Activated T-helper 2 cell treated with anti-CD3 and anti-CD28 coated beads, Interferon-gamma antibody, Interleukin-2, Interleukin-4, amounts not matched to agents 10 μg/mL and 5 μg/mL and 100 μg/mL, durations not matched to agents 14 hours and 24 hours and 36 hours (primary cell): ENCODE measurements at places on chromosomes 4 and X. TPM values are rescaled to one million over a fixed set of nuclear protein-coding genes. Genes with fewer than 3 reads are reported as not detected.

- DNase-seq: no peak
- H3K27ac ChIP-seq: no peak overlapping the region
These were observed 22.4 kb downstream of the RAB40AL start for GRCh38 chrX:102959471-102959870.

HHIP gene
- total RNA-seq: not detected in 2 replicates

TMPRSS11F gene
- total RNA-seq: not detected in 2 replicates

DNA sequence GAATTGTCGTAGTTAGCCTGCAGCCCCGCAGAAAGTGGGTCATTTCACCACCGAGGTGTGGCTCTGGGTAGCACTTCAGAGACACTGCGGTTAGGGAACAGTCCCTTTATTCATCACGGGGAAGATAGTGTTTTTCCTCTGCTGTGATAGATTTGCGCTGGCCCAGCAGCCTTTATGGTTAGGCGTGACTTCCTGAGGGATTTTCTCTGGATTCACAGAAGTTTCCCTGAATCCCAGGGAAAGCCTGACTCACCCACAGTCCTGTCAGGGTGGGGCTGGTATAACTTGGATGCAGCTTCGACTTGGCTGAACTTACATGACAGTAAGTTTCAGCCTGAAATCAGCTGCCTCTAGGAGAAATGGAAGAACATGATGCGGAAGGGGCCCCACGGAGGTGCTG is 196.3 kb upstream of the HHIP start:
- no peaks in the 10 kb centered on the region for H3K27me3 ChIP-seq
- H3K27ac ChIP-seq: no peak overlapping the region
- no peak for DNase-seq

DNA sequence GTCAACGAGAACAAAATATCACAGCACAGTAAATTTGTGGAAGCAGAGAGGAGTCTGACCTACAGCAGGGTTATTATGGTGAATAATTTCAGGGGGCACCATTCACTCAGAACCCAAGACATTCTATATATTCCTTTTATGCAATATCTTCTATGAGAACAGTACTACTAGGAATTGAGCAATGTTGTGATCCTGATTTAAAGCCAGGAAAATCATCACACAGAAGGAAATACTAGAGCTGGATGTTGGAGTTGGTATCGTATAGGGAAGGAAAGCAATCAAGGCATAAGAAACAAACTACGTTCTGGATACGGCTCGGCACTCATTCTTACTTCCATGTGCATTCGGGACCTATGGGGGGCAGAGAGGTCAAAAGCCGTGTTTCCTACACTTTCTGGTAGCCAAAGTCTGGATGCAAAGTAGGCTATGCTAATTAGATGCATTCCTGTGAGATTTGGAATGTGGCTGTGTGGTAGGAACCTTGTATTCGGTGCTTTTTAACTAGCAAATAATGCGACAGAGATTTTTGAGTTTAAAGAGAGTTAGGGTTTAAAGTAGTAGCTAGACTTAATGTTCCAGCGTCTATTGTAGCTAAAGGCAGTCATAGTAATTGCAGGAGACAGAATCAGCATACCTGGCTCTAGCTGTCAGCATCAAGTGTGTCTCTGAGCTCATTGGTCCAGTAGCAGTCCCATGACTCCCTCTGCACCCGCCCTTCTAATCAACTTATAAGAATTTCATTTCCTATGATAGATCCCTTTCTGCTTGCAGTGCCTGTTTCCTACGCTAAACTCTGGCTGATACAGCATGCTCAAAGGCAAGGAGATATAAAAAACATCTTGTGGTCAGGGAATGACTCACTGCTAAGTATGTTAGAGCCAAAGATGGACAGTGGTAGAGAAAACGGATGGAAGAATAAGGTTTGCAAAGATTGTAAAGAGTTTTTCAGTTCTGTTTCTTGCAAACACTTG is 43.3 kb upstream of the PDGFC start:
- DNase-seq: no peak
- no peak overlapping the region for H3K27ac ChIP-seq
- H3K4me1 ChIP-seq: no peaks in the 10 kb centered on the region
- no peaks in the 10 kb centered on the region for H3K27me3 ChIP-seq
- H3K4me3 ChIP-seq: no peak overlapping the region
- no peaks in the 10 kb centered on the region for H3K36me3 ChIP-seq

DNA sequence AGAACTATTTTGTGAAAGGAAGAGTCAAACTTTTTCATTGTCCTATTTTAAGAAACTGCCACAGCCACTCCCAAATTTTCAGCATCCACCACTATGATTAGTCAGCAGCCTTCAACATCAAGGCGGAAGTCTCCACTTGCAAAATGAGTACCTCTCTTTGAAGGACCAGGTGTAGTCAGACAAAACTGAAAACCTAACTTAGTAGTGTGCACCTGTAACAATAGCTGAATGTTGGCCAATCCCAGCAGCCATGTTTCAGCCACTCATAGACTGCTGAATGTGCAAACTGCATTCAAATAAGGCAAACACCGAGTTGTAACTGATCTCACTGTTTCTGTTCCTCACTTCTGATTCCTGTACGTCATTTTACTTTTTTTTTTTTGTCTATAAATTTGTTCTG is 341.1 kb downstream of the IL15 start:
- H3K4me1 ChIP-seq: no peaks in the 10 kb centered on the region
- no peaks in the 10 kb centered on the region for H3K36me3 ChIP-seq
- no peak overlapping the region for H3K4me3 ChIP-seq

PWWP3B gene
- not detected in 2 replicates for total RNA-seq

DNA sequence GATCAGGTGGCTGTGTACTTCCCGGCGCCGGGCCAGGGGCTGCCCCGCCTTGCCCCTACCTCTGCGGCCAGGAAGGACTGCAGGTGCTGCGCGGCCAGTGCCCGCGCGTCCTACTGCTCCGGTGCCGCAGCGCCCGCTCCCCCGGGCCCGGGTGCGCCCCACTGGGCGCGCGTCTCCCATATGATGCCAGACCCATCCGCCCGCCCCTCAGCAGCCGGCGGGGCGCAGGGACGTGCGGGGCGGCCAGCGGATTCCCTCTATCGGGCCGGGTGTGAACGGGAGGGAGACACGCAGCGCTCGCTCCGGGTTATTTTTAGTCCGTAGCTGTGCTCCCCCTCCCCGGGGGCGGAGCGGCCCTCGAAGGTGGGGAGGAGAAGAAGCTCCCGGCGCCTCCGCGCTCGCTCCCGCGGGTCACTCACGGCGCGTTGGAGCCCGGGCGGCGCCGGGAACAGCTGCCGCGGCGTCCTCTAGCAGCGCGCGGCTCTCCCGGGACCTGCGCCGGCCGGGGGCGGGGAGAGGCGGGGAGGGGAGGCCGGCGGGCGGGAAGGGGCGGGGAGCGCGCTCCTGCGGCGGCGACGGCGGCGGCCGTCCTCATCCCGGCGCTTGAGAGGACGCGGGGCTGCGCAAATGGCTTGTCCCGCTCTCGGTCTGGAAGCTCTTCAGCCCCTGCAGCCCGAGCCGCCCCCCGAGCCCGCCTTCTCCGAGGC is 103.6 kb downstream of the UCHL1 start:
- no peak for DNase-seq
- no peak overlapping the region for H3K4me3 ChIP-seq
- no peak overlapping the region for H3K27ac ChIP-seq

- H3K36me3 ChIP-seq: no peaks in the 10 kb centered on the region
- DNase-seq: no peak
- H3K27me3 ChIP-seq: no peaks in the 10 kb centered on the region
- no peaks in the 10 kb centered on the region for H3K4me1 ChIP-seq
These were observed 212.3 kb downstream of the DCAF12L2 start for GRCh38 chrX:125953814-125954213.

GRCh38 chr4:128516301-128516969 is 228.8 kb upstream of the PGRMC2 start:
- no peak overlapping the region for H3K27ac ChIP-seq
- H3K4me3 ChIP-seq: no peak overlapping the region
- DNase-seq: no peak
- H3K36me3 ChIP-seq: peaks cover 3% of the 10 kb centered on the region
- H3K27me3 ChIP-seq: no peaks in the 10 kb centered on the region

GRCh38 chr4:156939801-156940200 is 31.8 kb downstream of the PDGFC start:
- H3K27me3 ChIP-seq: no peaks in the 10 kb centered on the region
- no peak overlapping the region for H3K27ac ChIP-seq
- H3K36me3 ChIP-seq: no peaks in the 10 kb centered on the region
- H3K4me1 ChIP-seq: no peaks in the 10 kb centered on the region

DNA sequence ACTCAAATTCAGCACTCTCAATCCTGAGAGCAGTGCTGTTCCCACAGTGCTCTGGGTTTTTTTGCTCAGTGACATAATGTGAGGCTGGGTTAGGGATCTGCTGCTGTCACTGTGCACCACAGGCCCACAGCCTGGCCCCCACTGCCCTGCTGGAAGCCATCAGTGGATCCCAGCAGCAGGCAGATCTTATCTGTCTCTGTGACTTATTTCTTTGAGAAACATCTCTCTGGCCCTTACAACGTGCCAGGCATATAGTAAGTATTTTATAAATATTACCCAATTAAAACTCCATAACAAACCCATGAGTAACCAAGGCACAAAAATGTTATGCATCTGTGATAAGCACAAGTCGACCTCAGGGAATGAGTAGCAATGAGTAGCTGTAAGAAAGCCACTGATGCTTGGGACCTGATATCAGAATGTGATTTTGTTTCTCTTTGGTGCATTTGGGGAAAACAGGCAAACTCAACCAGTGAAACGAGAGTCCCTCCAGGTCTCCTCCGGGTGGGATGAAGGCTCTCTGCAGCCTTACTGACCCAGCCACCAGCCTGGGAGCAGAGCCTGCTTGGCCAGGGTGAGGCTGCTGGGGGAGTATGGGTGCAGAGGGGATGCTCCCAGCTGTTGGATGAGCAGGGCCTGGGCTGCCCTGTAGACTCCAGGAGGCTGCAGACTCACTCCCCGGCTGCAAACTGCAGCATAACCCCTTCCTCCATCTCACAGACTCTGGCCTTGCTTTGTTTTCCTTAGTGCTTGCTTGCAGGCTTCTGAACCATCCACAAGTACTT is 172.7 kb upstream of the LNX1 start:
- H3K27me3 ChIP-seq: no peaks in the 10 kb centered on the region
- no peak overlapping the region for H3K4me3 ChIP-seq

DNA sequence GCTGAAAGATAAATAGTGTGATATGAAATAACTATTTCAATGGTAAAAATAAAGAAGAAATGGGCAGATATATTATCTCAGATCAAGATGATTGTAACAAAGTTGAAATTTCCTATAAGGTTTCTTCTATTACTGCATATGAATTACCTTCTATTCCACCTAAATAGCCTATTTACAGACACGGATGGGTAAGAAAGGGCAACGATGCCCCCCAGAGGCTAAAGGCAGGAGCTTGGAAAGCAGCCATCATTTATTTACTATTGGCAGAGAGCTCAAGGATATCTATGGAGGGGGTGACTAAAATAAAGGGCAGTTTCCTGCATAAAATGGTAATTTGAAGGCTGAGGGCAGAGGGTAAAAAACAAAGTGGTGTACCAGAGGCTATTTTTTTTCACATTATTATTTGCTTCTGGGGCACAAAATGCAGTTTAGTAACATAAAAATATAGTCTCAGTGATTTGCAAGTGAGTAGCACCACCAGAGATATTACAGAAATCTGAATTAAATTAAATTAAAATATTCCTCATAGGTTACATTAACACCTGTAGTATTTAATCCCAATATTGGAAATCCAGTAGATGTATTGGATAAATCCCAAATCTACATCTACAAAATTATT is 123.1 kb downstream of the BTC start:
- no peaks in the 10 kb centered on the region for H3K36me3 ChIP-seq
- DNase-seq: peak; percentile 9
- H3K4me1 ChIP-seq: peaks cover 2% of the 10 kb centered on the region
- H3K4me3 ChIP-seq: no peak overlapping the region
- H3K27me3 ChIP-seq: peaks cover 13% of the 10 kb centered on the region

- H3K27ac ChIP-seq: no peak overlapping the region
- DNase-seq: peak; percentile 16
- no peaks in the 10 kb centered on the region for H3K36me3 ChIP-seq
- H3K4me3 ChIP-seq: no peak overlapping the region
- H3K4me1 ChIP-seq: peaks cover 2% of the 10 kb centered on the region
These were observed 54.4 kb upstream of the LCORL start for GRCh38 chr4:18075823-18076433.

DNA sequence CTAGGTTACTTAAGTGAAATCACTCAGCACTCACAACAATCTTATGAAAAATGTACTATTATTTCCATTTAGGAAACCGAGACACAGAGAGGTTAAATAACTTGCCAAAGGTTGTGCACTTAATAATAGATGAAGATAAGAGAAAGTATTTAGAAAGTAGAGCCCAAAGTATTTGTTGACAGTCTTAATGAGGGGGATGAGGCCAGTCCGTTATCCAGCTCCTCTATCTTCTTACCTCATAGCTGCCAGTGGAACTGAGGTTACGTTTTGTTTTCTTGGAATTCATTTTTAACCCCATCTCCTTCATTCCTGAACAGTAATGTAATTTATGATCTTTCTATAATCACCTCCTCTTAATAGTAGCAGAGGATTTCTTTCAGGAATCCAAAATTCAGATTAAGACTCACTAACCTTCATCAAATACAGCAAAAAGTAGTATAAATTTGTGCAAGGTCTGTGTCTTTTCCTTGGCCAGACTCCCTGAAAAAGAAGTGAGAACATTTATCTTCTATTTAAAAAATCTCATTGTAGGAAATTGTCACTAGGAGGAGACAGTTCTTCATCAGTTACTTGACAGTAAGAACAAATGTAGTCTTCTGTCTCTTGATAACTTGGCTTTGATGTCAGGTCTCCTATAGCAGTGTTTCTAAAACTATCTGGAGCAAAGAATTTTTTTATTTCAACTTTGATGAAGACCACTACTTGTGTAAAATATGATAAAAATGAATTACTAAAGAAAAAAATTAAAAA is 35.5 kb downstream of the F8 start:
- peaks cover 15% of the 10 kb centered on the region for H3K4me1 ChIP-seq
- DNase-seq: no peak
- no peak overlapping the region for H3K4me3 ChIP-seq
- no peak overlapping the region for H3K27ac ChIP-seq
- peaks cover 9% of the 10 kb centered on the region for H3K27me3 ChIP-seq

- no peak for DNase-seq
- H3K27me3 ChIP-seq: peaks cover 2% of the 10 kb centered on the region
- peak overlapping the region; percentile 55 for H3K27ac ChIP-seq
- no peak overlapping the region for H3K4me3 ChIP-seq
These were observed 42.1 kb upstream of the HOPX start for GRCh38 chr4:56723201-56723605.

PNMA6F gene
- total RNA-seq: not detected in 2 replicates

DNA sequence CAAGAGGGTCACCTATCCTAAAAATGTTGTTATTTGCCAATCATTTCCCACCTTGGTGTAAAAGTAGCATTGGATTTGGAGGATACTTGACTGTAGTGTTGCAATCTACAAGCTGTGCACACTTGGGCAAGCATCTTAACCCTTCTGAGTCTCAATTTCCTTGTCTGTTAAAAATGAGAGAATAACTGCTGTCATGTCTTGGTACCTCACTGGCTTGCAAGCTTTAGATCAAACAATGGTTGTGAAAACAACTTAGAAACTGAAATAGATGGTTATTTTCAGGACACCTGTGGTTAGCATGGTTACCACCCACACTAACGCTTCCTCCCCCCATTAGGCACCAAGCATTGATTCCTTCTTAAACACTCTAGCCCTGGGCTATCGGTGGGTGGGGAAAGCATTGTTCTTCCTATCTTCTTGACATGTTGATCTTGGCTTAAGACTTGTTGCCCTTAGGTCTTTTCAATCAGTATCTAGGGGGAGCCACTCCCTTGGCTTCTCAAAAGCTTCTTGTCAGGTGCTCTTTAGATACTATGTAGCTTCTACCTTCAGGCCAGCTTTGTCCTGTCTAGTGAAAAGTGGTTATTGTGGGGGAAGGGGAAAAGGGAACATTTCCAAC is 10.6 kb upstream of the AMOT start:
- no peak overlapping the region for H3K27ac ChIP-seq
- no peak for DNase-seq
- no peak overlapping the region for H3K4me3 ChIP-seq
- peaks cover 1% of the 10 kb centered on the region for H3K27me3 ChIP-seq
- H3K36me3 ChIP-seq: no peaks in the 10 kb centered on the region
